MV-4-11 (cell line): ENCODE measurements at places on chromosomes 13 and 19.

- DNase-seq: no peak
These were observed 82.3 kb downstream of the POU4F1 start for GRCh38 chr13:78521091-78521490.

GRCh38 chr19:44512326-44513298, 12.3 kb upstream of the ZNF180 start:
- peak; percentile 68 for DNase-seq

GRCh38 chr19:41997851-41998229, 3.8 kb upstream of the ATP1A3 start:
- DNase-seq: peak; percentile 27

- DNase-seq: no peak
These were observed 553.5 kb downstream of the MYO16 start for GRCh38 chr13:109182777-109183465.

- DNase-seq: no peak
These were observed 17.5 kb downstream of the CEACAM3 start for GRCh38 chr19:41813911-41814310.

- no peak for DNase-seq
These were observed 33.2 kb upstream of the STARD13 start for GRCh38 chr13:33318744-33319143.

DNA sequence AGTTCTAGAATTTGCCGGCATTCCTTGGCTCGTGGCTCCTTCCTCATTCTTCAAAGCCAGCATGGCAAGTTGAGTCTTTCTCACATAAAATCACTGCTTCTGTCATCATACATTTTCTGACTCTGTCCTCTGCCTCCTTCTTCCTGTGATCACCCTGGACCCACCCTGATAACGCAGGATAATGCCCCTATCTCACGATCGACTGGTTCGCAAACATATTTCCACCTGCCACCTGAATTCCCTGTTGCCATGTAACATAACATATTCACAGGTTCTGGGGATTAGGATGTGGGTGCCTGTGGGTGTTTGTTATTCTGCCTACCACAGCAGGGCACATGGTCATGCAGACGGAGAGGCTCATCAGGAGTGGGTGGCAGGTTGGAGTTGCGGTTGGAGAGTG, 177.7 kb downstream of the NHLRC3 start:
- DNase-seq: no peak

DNA sequence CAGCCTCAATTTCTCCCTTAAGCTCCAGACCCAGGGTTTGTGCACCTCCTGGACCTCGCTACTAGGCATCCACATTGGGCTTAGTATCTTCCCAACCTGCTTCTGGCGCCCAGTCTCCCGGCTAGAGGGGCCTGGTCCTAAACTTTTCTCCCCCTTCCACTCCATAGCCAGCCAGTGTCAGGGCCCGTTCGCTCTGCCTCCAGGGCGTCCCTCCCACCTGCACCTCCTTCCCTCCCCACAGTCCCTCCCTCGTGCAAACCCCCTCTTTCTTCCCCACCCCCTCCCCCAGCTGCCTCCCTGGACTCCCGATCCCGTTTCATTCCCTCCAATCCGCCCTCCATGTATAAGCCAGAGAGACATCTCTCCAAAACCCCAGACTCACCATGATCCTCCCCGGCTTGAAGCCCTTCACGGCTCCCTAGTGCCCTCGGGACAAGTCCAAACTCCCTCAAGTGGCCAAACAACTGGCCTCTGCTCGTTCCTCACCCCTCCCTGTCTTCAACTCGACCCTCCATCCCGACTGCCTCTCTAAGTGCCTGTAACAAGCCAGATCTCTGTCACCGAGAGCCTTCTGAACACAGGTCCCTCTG, 997 bp upstream of the SAMD4B start:
- DNase-seq: peak; percentile 56

- DNase-seq: no peak
These were observed 50.5 kb upstream of the USE1 start for GRCh38 chr19:17164639-17165038.

DNA sequence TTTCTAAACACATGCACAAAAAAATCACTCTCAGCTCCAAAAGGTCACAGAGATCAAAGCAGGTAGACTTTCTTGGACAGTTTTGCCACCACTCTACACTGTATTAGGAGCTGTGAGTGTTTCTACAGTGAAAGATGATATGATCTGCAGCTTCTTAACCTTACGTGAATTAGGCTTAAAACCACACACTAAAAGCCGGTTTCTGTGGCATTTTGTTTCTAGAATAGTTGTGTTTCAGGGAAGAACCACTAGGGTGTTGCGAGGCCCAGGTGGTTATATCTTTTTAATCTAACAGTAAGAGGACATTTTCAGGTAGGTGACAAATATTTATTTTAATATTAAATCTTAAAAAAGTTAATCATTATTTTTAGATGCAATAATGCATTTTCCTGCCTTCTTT, 216.4 kb downstream of the KLF5 start:
- DNase-seq: no peak

DNA sequence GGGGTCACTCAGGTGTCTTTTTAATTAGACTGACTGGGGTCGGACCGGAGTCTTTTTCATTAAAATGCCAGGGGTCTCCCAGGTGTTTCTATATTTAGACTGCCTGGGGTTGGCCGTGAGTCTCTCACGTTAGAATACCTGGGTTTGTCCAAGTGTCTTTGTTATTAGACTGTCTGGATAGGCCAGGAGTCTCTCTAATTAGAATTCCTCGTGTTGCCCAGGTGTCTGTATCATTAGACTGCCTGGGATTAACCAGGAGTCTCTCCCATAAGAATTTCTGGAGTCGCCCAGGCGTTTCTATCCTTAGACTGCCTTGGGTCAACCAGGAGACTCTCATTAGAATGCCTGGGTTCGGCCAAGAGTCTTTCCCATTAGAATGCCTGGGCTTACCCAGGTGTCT, 1445.7 kb downstream of the UQCRFS1 start:
- no peak for DNase-seq

DNA sequence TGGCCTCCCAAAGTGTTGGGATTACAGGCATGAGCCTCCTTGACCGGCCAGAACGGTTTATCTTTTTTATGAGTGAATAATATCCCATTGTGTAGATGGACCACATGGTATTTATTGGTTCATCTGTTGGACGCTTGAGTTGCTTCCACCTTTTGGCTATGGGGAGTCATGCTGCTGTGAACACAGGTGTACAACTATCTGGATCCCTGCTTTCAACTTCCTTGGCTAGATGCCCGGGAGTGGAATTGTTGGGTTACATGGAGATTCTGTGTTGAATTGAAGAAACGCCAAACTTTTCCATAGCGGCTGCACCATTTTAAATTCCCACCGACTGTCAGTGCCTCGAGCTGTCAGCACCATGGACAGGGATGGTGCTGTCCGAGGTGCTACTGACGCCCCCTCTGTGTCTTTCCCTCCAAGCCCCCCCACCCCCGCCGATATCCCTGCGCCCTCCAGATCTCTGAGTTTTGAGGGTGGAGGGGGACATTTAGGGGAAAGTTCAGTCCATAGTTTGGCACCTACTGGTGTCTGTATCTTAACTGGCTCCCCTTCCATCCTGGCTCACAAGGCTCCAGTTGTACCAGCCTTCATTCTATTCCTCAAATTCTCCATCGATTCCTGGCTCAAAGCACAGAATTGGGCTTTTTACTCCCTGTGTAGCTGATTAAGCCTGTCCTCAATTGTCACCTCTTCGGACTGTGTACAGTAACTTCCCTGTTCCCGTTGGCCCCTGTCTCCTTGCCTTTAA, 27.3 kb downstream of the PNPLA6 start:
- no peak for DNase-seq

- DNase-seq: peak; percentile 90
These were observed 94.9 kb downstream of the FAM216B start for GRCh38 chr13:42876270-42876714.

GRCh38 chr13:52911340-52911739, 62.9 kb upstream of the PCDH8 start:
- no peak for DNase-seq

DNA sequence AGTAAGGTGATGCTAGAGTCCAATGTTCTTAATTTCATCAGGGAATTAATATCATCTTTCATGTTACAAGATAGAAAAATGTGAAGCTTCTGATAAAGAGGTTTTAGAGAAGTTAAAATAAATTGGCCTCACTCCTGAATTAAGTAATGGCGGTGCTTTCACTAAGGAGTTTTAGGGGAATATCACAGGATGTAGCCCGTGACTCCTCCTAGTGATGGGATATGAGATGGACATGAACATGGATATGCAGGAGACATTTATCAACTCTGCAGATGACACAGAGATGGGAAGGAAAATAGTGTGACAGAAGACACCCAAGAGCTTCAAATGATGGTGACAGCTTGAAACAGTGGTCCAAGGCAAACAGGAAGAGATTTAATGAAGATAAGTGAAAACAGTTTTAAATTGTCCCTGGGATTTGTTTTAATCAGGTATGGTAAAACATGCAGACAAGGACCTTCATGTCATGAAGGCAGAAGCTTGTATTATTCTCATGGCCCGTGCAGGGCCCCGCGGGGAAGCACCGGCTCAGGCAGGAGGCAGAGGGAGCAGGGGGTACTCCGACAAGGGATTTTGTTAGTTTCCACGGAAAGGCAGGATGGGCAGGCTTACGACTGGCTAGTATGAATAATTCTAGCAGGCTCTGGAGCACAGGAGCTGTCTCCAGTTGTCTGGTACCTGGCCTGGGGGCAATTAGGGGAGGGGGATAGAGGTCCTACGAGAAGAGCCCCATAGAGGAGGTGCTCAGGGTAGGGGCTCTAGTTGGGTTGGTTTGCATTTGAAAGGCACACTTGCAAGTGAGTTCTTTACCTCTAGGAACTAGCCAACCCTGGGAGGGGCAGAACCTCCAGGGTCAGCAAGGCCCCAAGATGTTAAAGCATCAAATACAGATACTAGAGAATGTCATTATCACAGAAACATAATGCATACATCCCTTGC, 38.7 kb upstream of the FARP1 start:
- no peak for DNase-seq

DNA sequence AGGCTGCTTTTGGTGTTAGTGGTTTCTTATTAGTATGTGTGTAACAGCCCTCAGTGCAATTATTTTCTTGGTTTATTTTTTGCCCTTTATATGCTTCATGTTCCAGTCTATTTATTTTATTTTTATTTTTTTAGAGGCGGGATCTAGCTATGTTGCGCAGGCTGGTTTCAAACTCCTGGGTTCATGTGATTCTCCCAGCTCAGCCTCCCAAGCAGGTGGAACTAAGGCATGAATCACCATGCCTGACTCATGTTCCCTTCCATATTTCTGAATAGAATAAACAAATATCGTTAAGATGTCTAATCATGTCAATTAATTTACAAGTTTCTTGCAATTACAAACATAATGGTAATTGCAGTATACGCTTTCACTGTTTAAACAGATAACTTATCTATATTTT, 11.7 kb downstream of the SKA3 start:
- DNase-seq: no peak

- no peak for DNase-seq
These were observed 23.1 kb downstream of the UNC13A start for GRCh38 chr19:17665058-17665457.

DNA sequence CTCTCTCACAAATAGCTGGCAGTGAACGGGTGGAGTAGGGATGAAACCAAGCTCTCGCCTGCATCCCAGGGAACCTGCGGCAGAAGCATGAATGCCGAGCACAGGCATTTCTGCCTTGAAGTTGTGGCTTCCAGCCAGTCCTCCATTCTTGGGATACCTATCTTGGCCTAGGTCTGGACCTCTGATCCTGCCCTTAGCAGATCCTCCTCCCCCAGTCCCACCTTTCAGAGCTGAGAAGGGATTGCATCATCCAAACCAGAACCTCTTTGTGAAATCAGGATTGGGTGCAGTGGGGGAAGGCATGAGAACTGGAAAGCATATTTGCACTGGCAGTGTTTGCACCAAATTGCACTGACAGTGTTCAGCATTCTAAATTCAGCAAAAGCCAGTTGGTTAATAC, 5.8 kb downstream of the ZNF780A start:
- DNase-seq: no peak

DNA sequence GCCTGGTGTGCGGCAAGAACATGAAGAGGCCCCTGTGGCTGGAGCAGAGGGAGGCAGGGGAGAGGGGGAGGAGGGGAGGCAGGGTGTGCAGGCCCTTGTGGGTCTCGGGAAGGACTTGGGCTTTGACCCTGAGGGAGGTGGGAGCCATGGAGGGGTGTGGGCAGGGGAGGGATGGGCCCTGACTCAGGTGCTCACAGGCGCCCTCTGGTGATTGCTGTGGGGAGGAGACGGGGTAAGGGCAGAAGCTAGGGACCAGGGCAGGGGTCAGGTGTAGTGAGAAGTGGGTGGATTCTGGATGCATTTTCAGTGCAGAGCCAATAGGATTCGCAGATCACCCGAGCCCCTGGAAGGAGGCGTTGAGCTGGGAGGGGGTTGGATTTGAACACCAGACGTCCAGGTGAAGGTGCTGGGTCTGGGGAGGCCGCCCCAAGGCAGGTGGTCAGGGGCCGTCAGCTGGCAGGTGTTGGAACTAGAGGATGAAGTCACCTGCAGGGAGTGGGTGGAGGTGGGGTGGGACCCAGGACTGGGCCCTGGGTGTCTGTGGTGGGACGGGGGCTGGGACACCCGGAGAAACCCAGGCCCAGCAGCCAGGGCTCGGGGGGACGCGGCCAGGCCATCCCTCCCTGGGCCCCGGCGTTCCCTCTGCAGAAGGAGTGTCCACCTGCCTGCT, 185.4 kb downstream of the KDM4B start:
- DNase-seq: no peak

- no peak for DNase-seq
These were observed 61.9 kb downstream of the LHFPL6 start for GRCh38 chr13:39540929-39541605.

- no peak for DNase-seq
These were observed 89.5 kb upstream of the DOCK9 start for GRCh38 chr13:99067159-99067985.

DNA sequence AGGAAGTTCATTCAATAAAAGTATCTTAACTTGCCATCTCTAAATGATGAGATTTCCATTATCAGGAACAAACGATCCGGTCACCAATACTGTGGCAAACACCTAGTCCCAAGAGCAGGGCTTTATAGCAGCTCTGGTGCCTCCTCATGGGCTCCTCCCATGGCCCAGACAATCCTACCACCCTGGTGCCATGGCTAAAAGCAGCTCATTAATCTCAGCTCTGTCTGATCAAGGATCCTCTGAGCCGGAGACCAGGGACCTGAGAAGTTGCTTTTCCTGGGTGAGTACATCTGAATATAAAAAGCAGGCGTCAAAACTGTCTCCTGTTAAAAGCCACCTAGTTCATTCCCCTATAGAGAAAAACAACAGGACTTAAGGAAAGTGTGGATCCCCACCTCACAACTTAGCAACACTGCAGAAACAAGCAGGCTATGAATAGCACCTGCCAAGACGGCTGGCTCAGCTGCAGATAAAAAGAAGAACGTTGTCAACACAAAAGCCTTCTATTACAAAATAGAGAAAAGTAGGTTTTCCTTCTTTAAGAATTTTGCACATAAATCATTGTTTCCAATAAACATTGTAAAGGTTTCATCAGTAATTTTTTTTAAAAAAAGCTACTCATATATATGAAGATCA, 30.3 kb downstream of the TSHZ3 start:
- no peak for DNase-seq
